ENCODE measurements at places on chromosomes 13 and 19.

GRCh38 chr13:30256713-30257467, 50.5 kb downstream of the KATNAL1 start:
- peak; percentile 30 for DNase-seq

DNA sequence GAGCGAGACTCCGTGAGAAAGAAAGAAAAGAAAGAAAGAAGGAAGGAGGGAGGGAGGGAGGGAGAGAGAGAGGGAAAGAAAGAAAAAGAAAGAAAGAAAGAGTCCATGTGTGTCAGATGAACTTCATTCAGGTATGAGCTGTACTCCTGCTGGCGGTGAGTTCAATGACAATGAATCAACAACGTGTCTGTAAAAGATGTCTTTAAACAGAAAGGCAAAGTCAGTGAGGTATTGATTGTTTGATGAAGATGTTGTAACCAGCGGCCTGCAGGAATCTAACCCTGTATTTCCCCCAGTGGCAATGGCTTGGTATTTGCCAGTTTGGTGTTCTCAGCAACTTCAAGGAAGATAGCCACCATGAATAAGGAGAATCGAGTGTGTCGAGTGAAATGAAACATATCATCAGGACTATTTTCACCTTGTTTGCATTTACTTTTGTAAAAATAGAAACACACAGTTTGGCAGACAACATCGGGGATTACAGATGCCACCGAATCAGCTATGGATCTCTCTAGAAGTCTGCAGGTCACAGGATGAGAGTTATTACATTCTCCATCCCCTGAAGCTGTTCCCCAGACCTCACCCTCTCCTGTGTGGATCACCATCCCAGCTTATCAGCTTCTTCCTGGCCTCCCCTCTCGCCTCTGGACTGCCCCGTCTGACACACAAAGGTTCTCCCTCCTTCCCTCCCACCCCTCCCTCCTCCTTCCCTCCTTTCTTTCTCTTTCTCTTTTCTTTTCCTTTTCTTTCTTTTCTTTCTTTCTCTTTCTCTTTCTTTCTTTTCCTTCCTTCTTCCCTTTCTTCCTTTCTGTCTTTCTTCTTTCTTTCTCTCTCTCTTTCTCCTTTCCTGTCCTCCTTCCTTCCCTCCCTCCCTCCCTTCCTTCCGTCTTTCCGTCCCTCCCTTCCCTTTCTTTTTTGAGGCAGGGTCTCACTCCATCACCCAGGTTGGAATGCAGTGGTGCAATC, 8.2 kb upstream of the SBK3 start:
- no peak for DNase-seq

DNA sequence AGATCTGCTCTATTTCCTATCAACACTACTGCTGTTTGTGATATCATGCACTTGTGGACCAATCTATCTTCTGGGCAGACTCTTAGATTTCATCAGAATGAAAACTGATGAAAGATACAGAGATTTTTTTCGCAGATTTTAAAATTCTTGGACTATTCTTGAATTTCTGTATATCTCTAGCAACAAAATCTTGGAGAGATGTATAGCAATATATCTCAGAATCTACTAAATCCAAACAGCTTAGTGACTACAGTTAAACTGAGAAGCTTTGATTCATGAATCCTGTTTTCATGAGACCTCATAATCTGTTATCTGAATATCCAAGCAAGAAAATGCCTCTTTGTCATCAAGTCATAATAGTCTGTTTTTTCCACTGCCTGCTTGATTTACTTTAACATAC, 28.0 kb upstream of the FREM2 start:
- DNase-seq = no peak

DNA sequence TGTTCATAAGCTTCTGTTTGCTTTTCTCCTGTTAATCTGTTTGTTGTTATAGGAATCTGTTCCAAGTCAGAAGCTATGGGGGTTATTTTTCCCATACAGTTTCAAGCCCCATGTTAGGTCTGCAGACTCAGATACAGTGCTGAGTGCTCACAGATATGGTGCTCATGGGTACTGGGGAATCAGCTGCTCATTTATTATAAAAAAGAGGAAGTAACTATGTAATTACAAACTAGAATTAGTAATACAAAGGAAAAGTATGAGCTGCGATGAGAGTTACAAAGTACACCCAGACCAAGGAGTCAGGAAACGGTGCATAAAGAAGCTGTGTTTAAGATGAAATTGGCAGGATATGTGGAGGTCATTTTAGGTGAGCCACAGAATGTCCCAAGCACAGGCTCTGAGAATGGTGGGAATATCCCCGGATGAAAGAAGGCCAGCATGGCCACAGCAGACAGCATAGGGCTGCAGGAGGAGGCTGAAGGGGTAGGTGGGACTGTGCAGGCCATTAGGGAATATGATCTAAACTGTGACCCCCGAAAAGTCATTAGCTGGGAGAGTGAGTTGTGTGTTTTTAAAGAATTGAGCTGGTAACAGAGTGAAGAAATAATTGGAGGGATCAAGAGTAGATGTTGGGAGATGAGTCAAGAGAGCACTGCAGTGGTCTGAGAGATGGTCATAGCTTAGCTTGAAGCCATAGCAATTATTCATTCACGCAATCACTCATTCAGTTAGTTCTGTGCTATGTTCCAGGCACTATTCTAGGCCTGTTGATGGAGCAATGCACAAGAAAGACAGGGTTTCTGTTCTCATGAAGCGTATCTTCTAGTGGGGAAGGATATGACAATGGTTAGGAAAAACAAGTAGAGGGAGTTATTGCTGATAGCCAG, 177.4 kb upstream of the UBL3 start:
- no peak for DNase-seq

GRCh38 chr19:38718747-38719543, 25.3 kb downstream of the CAPN12 start:
- no peak for DNase-seq

GRCh38 chr13:74289861-74290773, 155.9 kb upstream of the KLF12 start:
- DNase-seq = peak; percentile 17

DNA sequence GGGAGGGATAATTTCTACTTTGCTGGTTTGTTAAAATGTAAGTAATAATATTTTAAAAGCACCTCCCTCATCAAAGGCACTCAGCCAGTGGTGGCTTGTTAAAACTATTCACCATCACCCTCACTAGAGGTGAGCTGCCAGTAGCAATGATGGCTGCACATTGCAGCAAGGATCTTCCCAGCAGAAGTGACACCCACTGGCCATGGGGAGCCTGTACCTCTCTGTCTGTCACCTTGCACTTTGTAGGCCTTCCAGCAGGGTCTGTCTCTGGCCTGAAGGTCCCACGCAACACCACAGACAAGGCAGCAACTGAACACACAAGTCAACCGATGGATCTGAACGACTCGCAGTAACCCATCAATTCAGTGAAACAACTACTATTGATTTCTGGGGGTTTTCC, 47.3 kb upstream of the C13orf42 start:
- DNase-seq = peak; percentile 12

All from NB4 (cell line).